ENCODE measurements at places on chromosomes 6 and 20. TPM values are rescaled to one million over a fixed set of nuclear protein-coding genes. Genes with fewer than 3 reads are reported as not detected.

DNA sequence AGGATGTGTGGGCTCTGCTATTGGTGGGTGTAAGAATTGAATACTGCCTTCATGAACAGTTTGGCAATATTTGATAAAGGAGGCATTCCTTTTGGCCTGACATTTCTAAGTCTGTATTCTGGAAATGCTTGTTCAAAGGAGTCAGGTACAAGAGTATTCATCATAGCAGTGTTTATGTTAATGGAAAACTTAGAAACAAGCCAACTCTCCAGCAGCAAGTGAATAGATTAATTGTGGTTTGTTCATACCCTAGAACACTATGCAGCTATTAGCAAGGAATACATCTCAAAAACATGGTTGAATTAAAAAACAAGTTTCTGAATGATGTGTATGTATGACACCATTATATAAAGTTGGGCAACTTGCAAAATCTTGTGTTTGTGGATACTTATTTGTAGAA, 195.8 kb downstream of the ZFAND3 start:
- no peak for DNase-seq

- no peak for DNase-seq
These were observed 116.2 kb upstream of the MMS22L start for GRCh38 chr6:97399208-97399607.

YWHAB gene
- 273 TPM for total RNA-seq

DNPH1 gene
- 58.5 TPM for total RNA-seq

GRCh38 chr6:152386131-152386530, 251.0 kb downstream of the SYNE1 start:
- DNase-seq: no peak

DNA sequence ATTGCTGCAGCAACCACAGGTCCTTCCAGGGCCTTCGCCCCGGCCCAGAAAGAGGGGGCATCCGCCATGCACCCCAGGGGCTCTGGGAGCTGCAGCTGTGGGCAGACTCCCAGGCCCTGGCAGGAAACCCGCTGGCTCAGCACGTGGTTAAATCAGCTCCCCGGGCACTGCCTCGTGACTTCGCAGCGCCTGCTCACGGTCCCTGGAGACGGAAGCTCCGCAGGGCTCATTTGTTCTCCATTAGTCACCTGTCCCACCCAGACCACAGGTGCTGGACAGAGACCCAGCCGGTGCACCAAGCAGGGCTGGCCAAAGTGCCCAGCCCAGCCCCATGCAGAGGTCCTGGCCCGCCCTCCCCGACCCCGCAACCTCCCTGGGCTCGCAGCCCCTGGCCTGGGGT, 14.7 kb downstream of the KCNQ2 start:
- DNase-seq: no peak

DNA sequence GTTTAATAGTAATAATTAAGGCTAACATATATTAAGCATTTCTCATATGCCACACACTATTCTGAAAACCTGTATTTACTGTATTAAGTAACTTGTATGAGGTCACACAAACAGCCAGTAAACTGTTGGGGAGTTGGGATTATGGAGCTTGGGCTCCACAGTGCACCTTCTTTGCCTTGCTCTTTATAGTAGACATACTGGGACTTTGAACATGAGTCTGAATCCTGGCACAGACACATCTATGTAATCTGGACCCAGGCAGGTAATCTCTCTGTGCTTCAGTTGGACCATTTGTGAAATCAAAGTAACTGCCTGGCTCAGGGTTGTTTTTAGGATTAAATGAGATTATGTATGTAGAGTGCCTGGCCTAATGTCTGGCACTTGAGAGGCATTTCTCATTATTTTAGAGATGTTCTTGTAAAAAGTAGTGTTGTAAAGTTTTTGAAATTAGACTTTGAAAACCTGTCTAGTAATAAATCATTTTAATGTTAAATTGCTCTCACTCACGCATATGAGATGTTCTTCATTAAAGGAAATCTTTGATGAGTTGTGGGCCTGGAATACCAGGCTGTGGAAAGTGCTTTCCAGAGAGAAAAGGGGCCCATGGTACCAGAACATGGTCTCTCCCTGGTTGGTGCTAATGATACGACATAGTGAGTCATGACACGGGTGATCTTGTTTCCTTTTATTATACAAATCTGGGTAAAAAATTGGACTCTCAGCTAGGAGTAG, 34.3 kb downstream of the LRRC1 start:
- no peak for DNase-seq

NOX3 gene
- total RNA-seq: not detected

DNA sequence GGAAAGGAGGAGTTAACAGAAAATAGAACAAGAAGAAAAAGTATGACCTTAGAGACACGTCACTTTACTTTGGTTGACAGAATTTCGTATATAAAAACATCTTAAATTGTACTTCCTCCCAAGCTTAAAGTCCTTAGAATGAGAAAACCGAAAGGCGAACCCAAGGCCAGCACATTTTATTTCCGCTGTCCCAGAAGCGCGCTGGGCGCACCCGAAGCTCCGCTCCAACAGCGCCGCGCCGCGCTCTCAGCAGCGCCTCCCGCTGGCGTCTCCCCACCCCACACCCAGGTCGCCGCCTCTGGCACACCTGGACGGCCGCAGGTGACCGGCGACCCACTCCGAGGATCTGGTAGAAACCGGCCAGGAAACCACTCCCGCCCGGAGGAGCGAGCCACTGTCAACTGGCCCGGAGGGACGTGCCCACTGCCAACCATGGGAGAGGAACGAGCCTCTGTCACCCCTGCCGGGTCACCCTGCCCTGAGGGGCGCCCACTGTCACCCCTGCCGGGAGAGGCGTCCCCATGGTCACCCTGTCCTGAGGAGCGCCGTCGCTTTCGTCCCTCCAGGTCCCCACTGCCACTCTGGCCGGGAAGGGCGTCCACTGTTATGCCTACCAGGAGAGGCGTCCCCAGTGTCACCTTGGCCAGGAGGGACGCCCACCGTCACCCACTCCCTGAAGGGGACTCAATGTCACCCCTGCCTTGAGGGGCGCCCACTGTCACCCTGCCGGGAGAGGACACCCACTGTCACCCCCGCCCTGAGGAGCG, 824 bp downstream of the MPC1 start:
- peak; percentile 88 for DNase-seq

- DNase-seq: no peak
These were observed 100.2 kb upstream of the HMGN3 start for GRCh38 chr6:79334674-79335073.

- DNase-seq: no peak
These were observed 82.0 kb upstream of the TSHZ2 start for GRCh38 chr20:52890130-52890529.

OVOL2 gene
- not detected for total RNA-seq

DNA sequence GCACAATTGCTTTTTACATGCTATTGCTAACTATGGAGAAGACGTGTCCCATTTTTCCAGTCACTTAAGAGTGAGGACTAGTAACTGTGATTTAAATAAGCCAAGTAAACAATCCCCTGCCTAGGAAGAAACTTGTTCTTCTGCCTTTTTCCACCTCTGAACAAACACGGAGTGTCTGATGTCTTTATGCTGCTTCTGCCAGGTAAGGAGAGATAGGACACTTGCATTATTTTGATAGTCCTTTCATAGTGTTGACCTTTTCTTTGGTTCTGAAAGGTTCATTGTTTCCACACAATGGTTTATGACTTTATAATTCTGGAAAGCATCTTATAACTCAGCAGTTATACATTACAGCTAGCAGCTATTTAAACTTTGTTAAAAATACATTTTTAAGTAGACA, 8.4 kb downstream of the LRP11 start:
- DNase-seq: no peak

- DNase-seq: no peak
These were observed 95.8 kb upstream of the IRAK1BP1 start for GRCh38 chr6:78771586-78771985.

GRCh38 chr6:158049055-158050028, 67.7 kb downstream of the SYNJ2 start:
- no peak for DNase-seq

NELFE gene
- total RNA-seq: 74.3 TPM

DNA sequence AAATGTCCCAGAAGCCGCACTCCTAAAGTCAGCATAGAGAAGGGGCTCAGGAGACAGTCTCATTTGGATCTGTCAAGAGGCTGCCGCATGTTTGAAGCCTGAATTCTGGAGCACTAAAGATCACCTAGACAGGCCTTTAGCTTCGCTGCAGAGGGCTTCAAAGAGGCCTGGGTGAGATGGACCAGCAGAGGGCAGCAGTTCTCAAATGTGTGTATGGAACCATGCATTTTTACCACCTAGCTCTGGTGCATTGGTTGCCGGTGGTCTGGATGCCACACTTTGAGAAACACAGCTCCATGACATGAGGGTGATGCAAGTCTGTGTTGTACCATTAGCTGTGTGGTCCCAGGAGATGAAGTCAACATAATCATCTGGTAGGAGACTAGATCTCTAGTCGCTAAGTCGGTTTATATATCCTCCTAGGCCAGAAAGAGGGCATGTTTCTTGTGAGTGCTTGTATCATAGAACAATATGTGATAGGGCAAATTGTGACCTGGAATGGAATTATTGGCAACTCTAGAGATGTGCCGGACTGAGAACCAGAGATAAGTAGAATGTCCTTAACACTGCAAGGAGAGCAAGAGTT, 64.8 kb downstream of the KIAA0319 start:
- peak; percentile 89 for DNase-seq

LBP gene
- not detected for total RNA-seq

BHLHE23 gene
- not detected for total RNA-seq

- DNase-seq: no peak
These were observed 2.8 kb upstream of the ASF1A start for GRCh38 chr6:118890997-118891790.

- peak; percentile 83 for DNase-seq
These were observed 24.6 kb upstream of the GTSF1L start for GRCh38 chr20:43751167-43752050.

DNA sequence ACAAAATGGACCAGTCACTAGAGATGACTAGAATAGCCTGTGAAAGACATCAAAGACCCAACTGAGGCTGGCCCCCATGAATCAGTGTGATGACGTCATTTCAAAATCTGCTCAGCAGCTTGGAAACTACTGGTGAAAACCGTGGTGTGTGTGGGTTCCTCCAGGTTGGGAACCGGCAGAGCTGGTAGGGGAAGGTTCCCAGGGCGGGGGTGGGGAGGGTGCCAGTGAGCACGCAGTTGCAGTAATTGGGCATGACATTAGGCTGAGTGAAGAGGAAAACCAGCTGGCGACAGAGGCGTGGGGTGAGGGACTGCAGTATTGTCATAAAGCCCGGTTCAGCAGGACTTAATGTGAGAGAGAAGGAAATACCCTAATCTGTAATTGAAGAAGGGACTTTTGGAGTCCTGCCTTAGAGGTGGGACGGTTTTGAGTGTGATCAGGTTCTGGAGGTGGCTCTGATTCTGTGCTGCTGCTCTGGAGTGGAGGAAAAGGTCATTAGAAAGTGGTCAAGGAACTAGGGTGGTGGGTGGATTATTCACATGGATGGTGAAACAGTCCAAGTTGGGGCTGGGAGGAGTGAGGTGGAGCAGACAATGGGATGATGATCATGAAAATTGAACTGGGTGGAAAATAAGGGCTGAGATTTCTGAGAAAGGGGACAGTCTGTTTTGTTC, 52.0 kb upstream of the MTHFD1L start:
- DNase-seq: peak; percentile 86

Data from activated CD4-positive, alpha-beta T cell treated with anti-CD3 and anti-CD28 coated beads for 36 hours (primary cell).